ENCODE measurements at places on chromosomes 5 and 9.

DNA sequence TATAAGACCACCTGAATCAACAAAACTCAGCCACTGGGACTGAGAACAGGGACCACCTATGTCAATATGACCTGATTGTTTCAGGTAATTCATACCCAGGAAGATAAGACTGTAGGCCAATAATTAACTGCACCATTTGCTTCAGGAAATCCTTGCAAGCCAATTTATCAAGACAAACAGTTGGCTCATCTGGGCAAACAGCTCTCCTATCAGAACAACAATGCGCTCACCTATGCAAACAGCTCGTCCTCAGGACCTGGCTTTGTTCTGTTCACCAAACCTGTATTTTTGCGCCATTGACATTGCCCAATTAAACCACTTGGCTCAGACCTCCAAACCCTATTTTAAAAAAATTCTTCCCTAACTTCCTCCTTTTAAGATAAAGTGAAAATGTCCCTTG is 92.3 kb upstream of the MARCHF11 start:
- no peak for DNase-seq

DNA sequence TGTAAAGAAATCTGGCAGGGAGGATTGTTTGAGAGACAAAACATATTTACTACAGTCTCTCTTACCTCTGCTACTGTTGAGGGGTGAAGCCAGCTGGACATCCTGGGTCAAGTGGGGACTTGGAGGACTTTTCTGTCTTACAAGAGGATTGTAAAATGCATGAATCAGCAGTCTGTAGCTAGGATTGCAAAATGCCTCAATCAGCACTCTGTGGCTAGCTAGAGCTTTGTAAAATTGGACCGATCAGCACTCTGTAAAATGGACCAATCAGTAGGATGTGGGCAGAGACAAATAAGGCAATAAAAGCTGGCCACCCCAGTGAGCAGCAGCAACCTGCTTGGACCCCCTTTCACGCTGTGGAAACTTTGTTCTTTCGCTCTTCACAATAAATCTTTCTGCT is 995.8 kb upstream of the CDH6 start:
- DNase-seq = no peak

DNA sequence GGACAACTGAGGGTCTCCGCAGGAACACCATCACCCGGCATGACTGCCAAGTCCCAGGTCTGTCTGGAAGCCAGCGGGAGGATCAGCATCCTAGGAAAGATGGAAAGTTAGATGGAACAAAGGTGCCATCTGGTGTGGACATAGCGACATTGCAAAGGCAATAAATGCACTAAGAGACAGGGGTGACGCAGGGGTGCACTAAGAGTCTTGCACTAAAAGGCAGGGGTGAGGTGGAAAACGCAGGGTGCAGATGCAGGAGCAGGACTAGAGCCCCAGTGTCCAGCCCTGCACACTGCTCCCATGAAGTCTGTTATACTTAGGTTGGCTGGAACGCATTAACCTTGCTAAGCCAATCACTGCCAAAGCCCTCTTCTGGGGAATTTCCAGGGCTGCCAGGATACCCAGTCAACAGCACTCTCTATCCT is 15.5 kb downstream of the ATOX1 start:
- DNase-seq = no peak

GRCh38 chr9:720239-720881 is 121.1 kb upstream of the DMRT1 start:
- DNase-seq = no peak

- DNase-seq = no peak
Observed at GRCh38 chr5:59190746-59191145, 607.9 kb downstream of the RAB3C start.

Data from T-helper 9 cell (primary cell).